ENCODE measurements at places on chromosomes 2 and 18. TPM values are rescaled to one million over a fixed set of nuclear protein-coding genes. Genes with fewer than 3 reads are reported as not detected.

The DYNC2LI1 gene
- total RNA-seq: 19.6 TPM

GRCh38 chr2:8575038-8575833, 106.6 kb upstream of the ID2 start:
- DNase-seq: no peak

DNA sequence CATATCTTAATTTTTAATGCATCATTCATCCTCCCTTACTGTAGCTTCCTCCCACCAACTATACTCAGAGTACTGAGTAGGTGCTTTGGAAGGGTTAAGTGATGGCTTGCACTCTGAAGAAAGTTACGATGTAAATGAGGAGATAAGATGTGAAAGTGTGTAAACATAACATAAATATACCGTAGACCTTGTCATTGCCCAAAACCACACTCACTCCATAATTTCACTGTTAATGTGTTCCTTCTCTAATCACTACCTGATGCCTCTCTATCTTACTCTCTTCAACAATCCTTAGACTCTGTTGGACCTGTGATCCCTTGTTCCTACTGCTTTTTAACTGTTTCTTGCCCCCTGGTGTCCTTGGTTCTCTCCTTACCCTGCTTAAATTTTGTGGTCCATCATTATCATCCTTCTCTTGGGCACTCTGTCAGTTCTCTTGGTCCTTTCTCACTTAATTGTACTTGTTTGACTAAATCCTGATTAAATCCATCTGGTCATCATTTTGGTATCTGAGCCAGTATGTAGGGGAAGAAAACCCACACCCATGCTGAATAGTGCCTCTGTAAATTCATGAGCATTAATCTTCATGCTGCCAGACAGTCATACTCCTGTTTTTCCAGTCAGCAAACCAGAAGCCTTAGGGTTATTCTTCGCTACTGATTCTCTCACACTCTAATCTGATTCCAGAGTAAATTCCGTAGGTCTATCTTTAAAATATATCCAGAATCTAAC, 45.0 kb downstream of the PMS1 start:
- no peak for DNase-seq

DNA sequence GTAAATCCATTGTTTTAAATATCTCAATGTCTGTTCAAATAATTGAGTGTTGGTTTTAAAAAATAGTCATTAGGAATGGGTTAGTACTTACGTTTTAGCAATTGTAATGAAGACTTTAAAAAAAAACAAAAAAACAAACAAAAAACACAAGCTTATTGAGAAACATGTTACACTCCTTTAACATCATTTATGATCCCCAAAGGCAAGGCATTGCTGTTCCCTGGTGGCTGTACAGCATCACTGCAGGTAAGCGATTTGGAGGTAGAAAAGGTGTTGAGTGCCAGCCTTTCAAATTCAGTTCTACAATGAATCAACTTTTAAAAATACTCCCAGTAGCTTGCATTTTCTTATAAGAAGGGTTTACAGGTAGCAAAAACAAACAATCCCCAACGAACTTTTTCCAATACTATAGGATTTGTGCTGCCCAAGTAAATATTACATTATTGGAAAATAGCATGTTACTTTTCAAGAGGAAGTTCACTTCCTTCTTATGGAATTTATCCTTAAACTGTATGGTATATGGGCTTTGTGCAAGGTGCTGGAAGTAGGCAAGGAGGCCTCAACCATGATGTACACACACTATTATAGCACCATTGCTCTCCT, 27.5 kb downstream of the CNRIP1 start:
- DNase-seq: no peak

DNA sequence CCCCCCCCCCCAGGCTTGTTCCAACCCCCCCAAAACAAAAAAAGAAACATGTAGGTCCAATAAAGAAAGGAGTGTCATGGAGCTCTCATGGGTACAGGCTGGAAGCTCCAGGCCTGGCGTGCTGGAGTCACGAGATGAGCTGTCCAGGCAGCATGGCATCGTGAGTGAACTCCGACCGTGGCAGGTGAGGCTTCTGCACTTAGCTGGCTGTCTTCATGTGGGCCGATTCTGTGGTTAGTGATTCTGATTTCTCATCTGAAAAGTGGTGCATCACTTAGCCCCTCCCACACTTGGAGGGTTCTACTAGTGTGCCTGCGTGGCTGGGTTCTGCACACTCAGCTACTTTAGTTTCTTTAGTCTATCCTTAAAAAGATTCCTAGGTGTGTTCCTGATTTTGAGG, 126.4 kb upstream of the MGAT5 start:
- peak; percentile 65 for DNase-seq
